GM23338 (cell line): ENCODE measurements at places on chromosomes 7 and 10. TPM values are rescaled to one million over a fixed set of nuclear protein-coding genes. Genes with fewer than 3 reads are reported as not detected.

OPN4 gene
- total RNA-seq = not detected in 2 replicates

MCM10 gene
- total RNA-seq = 30.7 and 38.2 TPM in 2 replicates

GRCh38 chr7:40836218-40836617, 701.4 kb downstream of the SUGCT start:
- H3K27me3 ChIP-seq = no peaks in the 10 kb centered on the region
- H3K4me1 ChIP-seq = peaks cover 5% of the 10 kb centered on the region
- H3K36me3 ChIP-seq = no peaks in the 10 kb centered on the region
- no peak for DNase-seq
- no peak overlapping the region for H3K27ac ChIP-seq

DNA sequence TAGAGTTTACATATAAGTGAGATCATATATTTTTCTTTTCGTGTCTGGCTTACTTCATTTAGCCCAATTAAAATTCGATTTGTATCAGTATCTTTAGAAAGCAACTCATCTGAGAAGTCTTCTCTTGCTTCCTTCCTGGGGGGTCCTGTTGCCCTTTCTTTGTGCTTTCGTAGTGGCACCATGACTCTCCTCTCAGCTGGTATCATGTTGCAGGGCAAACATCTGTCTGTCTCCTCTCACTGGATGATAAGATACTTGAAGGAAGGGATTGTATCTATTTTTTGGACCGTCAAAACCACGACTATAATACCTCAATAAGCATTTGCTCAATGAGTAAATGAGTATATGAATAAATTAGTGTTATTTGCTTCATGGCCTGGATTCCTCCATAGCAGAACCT, 382.5 kb upstream of the SORCS1 start:
- H3K4me1 ChIP-seq = peaks cover 28% of the 10 kb centered on the region
- H3K4me3 ChIP-seq = no peak overlapping the region
- no peak for DNase-seq
- no peaks in the 10 kb centered on the region for H3K27me3 ChIP-seq
- H3K27ac ChIP-seq = no peak overlapping the region

GARIN1A gene
- 0.12 TPM in 1 of 2 replicates, not detected in the other for total RNA-seq

GRCh38 chr10:125641398-125641797, 41.6 kb downstream of the TEX36 start:
- H3K27ac ChIP-seq = no peak overlapping the region
- no peak for DNase-seq
- no peak overlapping the region for H3K4me3 ChIP-seq
- H3K27me3 ChIP-seq = no peaks in the 10 kb centered on the region
- H3K36me3 ChIP-seq = no peaks in the 10 kb centered on the region
